ENCODE measurements at places on chromosomes 4 and X.

GRCh38 chr4:147843162-147843561 lies 111.3 kb downstream of the ARHGAP10 start:
- no peak for DNase-seq

DNA sequence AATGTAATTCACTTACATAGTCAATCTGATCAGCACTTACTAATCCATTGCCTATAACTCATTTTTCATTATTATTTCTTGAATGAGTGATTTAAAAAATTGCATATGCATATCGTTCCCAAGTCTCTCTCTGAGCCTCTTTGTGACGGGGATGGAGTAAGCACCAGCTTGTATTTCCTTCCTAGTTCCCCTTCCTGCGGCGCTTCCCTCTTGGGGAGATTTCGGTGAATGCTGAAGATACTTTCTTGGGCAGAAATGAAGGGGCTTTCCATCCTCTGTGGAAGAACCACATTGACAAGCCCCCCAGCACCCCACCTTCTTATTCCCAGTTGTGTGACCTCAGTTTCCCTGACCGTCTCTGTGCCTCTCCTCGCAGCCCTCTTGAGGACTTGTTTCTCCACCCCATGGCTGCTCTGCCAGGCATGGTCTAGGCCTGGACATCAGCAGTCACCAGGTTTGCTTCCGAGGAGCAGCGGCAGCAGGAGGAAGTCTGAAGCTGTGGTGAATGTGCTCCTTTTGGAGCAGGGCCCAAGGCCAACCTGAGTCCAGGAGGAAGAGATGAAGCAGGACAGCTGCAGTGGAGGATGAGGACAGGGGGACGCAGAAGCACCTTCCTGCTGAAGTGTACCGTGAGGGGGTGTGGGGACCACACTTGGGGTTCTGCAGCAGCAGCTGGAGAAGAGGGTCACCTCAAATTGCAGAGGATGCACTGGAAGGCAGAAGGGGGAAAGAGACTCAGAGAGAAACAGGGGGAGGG lies 124.9 kb downstream of the IRF2 start:
- DNase-seq: no peak

DNA sequence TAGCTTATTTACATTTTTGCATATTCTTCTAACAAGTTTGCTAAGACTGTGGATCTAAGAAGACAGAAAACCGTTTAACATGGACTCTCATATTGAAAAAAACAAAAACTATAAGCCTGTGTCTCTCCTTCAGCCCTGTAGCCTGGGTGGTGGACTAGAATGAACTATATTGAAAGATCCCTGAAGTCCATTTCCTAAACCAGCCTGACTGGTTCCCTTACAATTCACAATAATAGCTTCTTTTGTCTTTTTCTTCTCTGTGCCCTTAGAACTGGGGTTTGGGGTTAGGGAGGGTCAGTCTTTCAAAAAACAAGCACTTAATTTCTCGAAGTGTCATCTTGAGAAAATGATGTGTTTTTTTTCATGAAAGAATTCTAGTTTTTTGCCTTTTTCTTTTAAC lies 59.0 kb downstream of the GSTCD start:
- DNase-seq: no peak

GRCh38 chr4:73803213-73803612 lies 33.3 kb upstream of the CXCL6 start:
- no peak for DNase-seq

DNA sequence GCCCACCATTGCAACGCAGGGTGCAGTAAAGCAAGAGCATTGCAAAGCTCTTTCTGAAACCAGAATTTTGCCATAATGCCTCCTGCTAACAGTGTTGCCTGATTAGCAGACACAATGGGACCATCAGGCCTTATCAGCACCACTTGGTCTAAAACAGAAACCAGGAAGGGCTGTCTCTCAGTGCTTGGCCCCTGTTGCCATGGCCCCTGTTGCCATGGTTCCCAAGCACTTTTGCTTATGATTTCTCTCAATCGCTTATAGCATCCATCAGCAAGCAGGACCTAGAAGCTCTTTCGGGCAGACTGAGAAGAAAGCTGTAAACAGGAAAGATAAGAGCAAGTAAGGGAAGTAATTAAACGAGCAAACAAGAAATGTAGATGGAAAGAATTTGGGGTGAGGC lies 36.8 kb downstream of the RTL5 start:
- no peak for DNase-seq

DNA sequence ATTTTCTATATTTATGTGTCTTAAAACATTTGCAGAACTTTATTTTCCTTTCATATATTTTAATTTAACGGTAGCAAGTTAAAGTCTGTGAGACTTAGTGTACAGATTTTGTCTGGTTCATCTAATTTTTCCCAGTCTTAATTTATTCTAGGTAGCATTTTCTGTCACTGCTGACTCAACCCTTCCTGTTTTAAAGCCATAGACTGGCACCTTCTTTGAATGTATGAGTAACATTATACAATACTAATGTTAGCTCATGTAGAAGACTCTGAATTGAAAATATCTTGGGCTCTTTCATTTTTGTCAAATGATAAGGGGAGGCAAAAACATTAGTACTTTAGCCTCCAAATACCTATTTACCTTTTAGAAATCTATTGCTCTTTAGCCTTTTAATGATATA lies 43.6 kb downstream of the BLTP1 start:
- no peak for DNase-seq

DNA sequence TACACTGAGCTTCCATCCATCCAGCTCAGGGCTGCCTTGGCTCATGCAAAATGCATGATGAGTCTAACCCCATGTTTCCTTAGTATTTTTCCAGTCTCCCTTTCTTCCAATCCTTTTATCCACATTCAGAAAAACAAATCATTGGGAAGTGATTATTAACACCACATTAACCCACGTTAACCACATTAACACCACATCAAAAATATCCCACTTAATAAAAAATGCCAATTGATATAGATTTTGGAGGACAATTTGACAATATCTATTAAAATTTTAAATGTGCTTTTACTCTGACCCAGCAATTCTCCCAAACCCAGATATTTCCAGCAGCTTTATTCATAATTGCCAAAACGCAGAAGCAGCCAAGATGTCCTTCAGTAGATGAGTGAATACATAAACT lies 75.6 kb upstream of the SRD5A3 start:
- no peak for DNase-seq

GRCh38 chr4:56307423-56307822 lies 79.9 kb downstream of the AASDH start:
- no peak for DNase-seq

DNA sequence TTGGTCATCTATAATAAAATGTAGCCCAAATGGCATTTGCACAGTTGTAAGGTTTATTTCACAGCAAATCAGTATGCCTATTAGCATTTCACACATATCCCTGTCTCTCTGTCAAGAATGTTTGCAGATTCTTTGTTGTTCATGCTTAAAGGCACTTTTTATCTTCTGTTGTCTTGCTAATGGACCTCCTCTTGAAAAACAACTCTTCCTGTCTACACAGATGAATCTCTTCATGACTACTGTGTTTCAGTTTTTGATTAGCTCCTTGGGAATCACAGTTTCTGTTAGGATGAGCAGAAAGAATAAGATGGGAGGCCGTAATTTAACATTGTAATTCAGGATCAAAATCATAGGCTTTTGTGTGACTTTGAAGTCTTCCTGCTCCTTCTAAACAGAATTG lies 35.5 kb upstream of the SLC4A4 start:
- DNase-seq: no peak

GRCh38 chr4:85478576-85478975 lies 3.6 kb downstream of the ARHGAP24 start:
- DNase-seq: no peak

- no peak for DNase-seq
Measured at GRCh38 chrX:95290455-95290854, 1394.2 kb upstream of the DIAPH2 start.

DNA sequence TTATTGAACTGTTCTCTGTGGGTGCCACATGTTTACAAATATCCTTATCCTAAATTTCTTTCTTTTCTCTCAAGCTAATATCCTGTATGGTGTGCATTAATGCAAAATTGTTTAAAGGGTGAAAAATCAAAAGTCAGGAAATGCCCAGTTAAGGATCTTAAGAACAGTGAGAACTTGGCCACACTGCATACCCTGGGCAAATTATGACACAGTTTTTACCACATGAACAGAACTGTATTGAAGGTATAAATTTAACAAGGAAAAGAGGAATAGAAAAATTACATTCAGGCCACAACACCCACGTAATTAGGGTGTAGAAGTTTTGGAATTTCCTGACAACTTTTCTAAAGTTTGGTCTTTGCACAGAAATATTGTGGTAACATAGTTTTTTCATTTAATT lies 94.4 kb upstream of the HCCS start:
- DNase-seq: no peak

DNA sequence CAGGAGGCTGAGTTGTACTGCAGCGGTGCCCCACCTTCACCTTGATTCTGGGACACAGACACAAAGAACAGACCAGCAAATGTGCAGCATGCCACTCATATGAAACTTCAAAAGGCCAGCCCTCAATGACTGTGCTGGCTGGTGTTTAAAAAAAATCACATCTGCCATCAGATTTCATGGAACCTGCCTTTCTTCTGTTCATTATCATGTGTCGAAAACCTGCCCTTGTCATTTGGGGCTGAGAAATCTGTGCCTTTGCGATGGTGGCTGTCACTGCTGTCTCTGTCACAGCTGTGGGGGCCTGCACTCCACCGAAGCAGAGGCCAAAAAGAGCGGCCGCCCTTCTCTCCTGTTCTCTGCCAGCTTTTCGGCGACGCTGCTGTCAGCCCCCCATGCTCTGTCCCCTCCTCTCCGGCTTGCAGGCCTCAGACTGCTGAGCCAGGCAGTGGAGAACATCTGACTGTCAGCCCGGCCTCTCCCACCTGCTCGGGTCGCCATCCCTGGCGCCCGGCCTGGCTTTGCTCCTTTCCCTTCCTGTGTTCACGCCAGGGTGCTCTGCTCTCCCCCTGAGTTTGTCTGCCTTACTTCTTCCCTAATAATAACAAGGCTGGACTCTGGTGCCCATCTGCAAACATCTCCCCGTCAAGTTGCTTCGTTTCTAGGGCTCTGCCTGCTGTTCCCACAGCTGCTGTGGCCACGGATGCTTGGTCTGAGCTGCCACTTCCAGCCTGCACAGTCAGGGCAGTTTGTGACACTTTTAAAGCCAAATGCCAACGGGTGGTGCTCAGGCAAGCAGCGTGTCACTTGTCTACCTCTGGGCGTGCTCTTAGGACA lies 355.2 kb downstream of the UNC5C start:
- no peak for DNase-seq

GRCh38 chr4:184861047-184861446 lies 35.3 kb upstream of the ACSL1 start:
- no peak for DNase-seq

DNA sequence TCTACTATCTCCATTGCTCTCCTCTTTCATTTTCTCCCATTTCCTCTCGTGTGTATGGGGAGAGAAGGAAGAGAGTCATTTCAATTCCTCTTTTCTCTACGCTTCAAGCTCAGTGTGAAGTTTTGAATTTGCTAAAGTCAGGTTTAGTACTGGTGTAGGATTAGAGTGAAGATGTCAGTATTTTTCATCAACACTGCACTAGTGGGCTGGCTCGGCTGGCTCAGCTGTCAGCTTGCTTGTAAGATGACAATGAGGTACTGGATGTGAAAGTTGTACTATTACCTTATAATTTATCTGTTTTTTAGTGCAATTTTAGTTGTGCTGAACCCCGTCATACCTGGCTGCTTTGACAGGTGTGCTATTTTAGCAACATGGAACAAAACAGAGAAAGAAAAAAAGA lies 2.1 kb upstream of the SH2D1A start:
- no peak for DNase-seq

- DNase-seq: no peak
Measured at GRCh38 chr4:152676052-152676854, 3.5 kb downstream of the TMEM154 start.

GRCh38 chrX:85024044-85024443 lies 20.4 kb downstream of the APOOL start:
- no peak for DNase-seq

DNA sequence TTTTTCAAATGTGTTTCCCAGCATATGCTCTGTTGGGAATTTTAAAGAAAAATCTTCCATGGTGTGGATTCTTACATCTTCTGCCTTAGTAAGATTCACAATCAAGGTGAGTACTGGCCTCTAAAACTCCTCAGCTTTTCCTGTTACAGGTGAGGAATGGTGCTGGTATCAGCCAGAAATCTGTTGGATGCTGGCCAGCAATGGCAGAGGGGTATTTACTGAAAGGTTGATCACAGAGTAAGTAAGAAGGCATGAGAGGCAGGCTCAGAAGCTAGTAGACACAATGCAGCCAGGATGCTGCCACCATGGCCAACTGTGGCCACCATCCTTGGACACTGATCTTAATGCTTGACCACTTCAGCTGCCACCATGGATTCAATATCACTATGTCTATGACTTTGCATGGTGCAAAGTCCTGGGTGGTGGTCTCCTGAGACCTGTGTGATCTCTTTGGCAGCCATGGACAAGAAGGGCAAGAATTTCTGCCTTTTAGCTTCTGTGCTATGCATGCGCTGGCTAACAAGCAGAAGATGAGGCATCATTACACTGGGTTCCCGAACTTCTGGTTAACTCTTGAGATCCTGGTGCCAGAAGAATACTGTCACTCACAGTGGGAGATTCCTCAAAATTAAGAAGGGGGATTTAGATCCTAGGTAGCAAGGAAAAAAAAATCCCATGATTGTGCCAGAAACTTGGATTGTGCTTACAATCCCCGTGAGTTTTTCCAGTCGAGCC lies 60.2 kb downstream of the CHRNA9 start:
- DNase-seq: no peak

DNA sequence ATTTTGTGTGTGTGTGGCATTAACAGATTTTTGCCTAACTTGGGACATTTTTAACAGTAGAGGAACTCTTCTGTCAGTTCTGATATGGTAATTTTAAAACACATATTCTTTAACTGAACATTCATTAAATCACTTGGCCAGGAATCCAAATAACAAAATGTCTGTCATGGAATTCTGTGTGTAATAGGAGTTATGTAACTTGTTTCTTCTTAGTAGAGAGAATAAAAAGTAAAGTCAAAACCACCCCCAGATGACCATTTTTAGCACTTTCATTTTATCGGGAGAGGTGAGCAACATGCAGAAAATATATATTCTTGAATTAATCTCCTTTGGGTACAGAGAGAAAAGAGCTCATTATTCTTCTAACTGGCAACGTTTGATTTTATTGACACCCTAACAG lies 1740.3 kb downstream of the STIM2 start:
- no peak for DNase-seq

DNA sequence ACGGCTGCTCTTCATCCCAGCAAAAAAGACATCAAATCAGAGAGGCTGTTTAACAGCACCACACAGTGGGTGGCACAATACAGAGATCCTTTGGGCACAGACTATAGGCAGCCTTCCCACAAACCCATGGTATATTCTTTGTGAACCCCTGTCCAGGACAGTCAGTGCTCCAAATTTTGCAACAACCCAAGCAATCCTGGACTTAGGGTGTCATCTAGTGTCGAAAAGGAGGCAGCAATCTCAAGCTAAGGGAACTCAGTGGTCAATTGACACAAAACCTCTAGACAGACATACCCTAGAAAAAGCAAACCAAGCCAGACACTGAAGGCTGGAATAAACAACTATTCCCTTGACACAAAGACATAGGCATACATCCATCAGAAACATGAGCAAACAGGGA lies 137.4 kb downstream of the BMP15 start:
- no peak for DNase-seq

GRCh38 chr4:37687194-37687562 lies 1.0 kb upstream of the RELL1 start:
- no peak for DNase-seq
